CD4-positive, alpha-beta T cell treated with Interleukin-15 for 1 hour (primary cell): ENCODE measurements at places on chromosomes 7 and 10.

GRCh38 chr10:30939643-30940251 is 91.9 kb downstream of the ZNF438 start:
- no peak for DNase-seq

DNA sequence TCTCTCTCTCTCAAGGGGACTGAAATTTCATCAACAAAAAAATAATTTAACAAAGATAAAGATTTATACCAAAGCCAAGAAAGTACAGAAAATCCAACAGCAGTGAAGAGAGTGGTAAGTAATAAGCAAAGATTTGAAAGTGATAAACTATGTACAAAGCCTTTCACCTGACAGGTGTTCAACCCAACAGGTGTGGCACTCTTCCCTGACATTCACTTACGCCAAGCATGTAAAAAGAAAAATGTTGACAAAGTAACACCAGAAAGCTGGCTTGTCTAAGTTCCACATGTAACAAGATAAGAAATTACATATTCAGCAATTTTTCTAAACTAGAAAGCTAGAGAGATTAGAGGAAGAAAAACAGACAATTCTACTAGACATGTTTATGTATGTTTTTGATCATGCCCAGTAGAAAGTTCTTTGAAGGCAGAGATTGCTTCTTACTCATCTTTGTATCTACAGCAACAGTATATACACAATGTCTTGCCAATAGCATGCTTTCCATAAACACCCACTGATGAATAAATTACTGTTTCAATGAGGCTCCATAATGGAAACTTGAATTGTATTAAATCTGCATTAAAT is 468.5 kb downstream of the PARD3 start:
- DNase-seq = no peak

DNA sequence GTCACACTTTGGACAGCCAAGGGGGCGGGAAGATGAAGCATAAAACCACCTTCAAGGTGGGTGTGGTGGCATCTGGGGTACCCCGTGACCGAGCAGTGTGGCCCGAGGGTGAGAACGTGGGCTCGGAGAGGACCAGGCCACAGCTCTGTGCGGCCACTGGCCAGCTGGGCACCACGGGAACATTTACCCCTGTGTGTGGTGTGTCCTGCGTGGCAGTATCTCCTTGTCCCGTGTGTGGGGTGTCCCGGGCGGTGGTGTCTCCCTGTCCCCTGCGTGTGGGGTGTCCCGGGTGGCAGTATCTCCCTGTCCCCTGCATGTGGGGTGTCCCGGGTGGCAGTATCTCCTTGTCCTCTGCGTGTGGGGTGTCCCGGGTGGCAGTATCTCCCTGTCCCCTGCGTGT is 570.3 kb downstream of the DNAJB6 start:
- DNase-seq = no peak

- no peak for DNase-seq
These were observed 347.0 kb downstream of the GPAM start for GRCh38 chr10:111836571-111836970.

GRCh38 chr7:100085515-100085914 is 3.3 kb upstream of the COPS6 start:
- no peak for DNase-seq

- DNase-seq = no peak
These were observed 7.5 kb downstream of the LARP4B start for GRCh38 chr10:923844-924523.

- DNase-seq = no peak
These were observed 14.7 kb downstream of the C10orf88 start for GRCh38 chr10:122939133-122939855.

DNA sequence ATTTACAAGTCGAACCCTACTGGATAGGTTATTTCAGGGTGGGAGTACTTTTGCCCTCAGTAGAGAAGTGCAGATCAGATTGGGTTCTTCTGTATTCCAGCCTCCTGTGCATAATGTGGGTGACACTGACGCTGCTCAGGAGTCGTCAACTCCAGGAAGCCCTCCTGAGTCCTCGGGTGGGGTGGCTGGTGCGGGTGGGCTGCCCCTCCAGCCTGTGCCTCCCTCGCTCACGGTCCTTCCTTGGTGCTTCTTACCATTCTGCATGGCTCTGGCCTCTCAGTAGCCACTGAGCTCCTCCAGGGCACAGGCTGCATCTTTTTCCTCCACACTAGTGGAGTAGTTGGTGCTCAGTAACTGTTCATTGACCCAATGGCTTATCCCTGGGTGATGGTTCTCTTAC is 4.3 kb downstream of the CDH23 start:
- no peak for DNase-seq

- no peak for DNase-seq
These were observed 70.3 kb upstream of the GSDME start for GRCh38 chr7:24827589-24827988.

GRCh38 chr10:108612485-108612884 is 1310.8 kb downstream of the XPNPEP1 start:
- no peak for DNase-seq

- no peak for DNase-seq
These were observed 135.8 kb downstream of the PLCE1 start for GRCh38 chr10:94129393-94130130.

DNA sequence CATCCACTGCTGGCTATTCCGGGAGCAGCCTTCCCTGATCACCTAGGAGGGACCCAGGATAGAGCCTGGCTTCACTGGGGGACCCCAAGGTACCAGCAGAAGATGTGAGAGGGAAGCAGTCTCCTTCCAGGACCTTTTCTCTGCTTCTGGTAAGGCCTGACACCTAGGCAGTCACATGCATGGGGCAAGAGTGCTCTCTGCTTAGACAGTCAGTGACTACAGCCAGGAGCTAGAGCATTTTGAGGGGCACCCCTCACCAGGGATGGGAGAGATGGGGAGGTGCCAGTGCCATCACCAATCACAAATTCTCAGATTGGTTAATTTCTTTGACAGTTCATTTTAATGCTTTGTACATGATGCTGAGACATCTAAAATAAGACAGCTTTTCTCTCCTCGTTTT is 13.9 kb upstream of the ADO start:
- no peak for DNase-seq

DNA sequence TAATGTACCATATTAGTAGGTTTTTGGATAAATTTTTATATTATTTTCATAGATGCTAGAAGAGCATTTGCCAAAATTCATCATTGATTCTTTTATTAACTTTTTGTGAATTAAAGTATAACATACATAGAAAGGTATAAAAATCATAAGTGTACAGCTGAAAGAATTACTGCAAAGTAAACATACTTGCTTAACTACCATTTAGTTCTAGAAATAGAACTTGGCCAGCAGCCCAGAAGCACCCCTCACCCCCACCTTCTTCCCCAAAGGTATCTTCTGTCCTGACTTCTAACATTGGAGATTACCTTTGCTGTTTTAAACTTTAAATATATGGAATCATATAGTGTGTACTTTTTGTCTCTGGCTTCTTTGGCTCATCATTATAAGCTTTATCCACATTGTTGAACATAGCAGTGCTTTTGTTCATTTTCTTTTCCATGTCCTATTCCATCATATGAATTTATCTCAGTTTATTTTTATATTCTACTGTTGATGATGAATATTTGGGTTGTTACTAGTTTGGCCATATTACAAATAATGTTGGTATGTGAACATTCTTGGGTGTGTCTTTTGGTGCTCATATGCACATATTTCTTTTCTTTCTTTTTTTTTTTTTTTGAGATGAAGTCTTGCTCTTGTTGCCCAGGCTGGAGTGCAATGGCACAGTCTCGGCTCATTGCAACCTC is 142.8 kb downstream of the ADK start:
- no peak for DNase-seq

GRCh38 chr10:34102237-34102673 is 712.8 kb downstream of the PARD3 start:
- DNase-seq = no peak

- DNase-seq = no peak
These were observed 51.3 kb downstream of the USP6NL start for GRCh38 chr10:11560076-11560709.

DNA sequence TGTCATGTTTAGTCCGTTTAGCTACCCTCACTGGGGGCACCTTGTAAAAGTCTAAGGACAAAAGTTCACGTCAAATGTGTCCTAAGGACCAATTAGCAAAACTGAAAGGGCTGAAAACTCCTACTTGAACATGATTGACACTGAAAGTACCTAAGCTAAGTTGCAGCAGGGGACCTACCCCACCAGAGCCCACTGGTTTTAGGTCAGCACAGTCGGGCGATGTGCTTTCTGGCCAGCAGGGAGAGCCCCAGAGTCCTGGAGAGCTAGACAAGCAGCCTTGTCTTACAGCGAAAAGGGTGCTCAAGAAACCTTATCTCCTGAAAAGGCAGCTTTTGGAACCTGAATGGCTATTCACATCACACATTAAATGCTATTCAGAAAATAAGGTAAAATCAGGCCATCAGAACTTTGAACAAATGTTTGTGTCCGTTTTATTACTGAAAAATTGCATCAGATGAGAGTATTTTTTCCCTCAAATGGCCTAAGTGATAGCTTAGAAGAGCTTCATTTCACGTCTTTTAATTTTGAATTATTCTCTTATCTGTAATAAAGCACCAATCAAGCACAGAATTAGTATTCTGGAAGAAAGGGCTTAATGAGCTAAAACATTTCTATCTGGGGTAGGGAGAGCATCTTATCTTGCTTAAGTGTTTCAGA is 52.2 kb upstream of the MKI67 start:
- DNase-seq = peak; percentile 47

DNA sequence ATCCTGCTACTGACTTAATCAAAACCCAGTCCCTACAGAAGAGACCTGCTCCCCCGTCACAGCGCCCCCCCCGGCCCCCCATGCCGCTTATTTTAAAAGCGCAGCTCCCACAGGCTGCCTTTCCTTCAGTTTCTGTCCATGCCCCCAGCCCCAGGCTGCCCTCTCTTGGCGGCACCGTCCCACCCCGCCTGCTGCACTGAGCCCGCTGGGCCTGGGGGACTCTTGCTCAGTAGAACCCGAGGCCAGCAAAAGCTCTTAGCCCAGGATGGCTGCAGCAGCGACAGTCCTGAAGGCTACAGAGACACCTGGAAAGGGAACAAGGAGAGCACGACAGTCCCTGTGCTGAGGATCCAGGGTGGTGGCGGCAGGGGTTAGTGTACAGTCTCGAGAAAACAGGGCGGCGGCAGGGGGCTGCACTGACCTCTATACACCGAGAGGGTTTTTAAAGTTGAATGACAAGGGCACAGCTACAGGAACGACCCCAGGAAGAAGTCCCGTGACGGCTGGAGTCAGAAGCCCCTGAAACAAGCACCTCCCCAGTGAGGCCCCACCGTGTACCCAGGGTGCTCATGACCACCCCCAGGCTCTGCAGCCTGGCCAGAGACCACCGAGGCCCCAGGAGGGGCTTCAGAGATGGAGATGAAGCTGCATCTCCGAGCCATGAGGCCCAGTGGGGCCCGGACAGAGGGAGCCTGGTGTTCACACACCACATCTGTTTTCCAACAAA is 54.4 kb downstream of the ZRANB1 start:
- DNase-seq = peak; percentile 12

DNA sequence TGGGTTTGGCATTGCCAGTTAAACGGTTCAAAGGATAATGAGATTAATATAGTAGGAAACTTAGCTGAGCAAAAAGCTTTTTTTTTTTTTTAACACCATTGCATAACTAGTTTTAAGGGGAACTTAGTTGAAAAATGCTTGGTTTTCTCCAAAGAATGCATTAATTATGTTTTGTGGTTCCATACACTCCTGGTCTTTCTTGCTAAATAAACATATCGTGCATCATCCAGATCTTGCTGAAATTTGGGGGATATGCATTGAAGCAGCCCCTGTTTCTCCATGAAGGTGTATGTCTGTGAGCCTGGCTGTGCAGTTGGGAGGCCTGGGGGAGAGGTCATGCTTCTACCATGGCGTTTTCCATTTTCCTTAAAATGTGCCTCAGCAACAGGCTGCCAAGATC is 558.2 kb upstream of the GALNT17 start:
- no peak for DNase-seq

GRCh38 chr10:124259139-124259825 is 159.4 kb downstream of the OAT start:
- DNase-seq = peak; percentile 43

- peak; percentile 8 for DNase-seq
These were observed 48.7 kb downstream of the CAMK2B start for GRCh38 chr7:44276571-44277221.

GRCh38 chr7:142496545-142496991 is 238.7 kb upstream of the PRSS58 start:
- no peak for DNase-seq

DNA sequence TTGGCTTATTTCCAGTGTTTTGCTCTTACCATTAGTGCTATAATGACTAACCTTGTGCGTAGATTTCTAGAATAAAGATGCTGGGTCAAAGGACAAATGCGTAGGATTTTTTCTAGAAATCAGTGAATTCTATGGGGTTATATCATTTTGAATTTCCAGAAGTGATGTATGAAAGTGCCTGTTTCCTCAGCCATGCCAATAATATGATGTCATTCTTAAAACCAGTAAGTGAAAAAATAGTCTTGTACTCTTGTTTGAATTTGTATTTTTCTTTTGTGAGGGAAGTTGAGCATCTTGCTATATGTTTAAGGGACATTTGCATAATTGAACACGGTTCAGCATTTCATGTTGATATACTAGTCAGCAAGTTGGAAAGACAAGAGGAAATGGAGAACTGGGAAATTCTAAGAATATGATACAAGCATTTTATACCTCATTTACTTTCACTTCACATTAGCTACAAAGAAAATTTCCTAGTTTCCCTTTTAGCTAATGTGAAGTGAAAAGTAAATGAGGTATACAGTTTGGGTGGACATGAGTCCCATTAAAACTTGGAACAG is 3.8 kb upstream of the DNAH11 start:
- no peak for DNase-seq

GRCh38 chr7:54544149-54544526 is 2.0 kb downstream of the VSTM2A start:
- DNase-seq = no peak

GRCh38 chr10:116385994-116386809 is 41.4 kb upstream of the PNLIPRP3 start:
- no peak for DNase-seq

DNA sequence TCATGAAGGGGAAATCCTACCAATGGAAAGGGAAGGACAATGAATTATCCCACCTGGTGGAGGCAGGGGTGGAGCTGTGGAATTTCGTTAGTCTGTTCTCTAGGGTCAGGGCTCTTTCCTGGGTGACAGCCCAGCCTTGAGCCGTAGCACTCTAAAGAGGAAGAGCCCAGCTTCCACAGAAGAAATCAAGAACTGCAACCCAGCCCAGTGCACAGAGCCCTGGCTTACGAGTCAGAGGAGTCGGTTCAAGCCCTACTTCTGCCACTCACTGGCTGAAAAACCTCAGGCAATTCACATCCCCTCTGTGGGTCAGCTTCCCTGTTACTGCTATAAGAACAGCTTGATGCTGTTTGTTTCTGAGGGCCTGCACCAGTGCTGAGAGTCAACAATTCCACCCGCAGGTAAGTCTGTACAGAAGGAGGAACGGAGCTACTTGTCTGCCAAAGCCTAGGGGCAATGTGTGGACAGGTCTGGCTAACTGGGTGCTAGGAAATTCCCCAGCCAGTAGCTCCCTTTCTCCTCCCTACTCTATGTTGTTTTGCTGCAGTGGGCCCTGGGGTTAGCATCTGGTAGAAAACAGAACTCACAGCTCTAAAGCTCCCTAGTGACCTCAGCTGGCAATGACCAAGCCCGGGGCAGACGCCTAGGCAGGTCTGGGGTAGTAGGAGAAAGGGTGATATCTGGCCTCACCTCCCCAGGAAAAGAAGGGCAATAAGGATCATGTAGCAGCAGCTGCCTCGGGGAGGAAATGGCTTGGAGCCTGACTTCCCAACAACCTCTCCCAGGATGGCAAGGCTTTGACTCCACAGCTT is 3.3 kb downstream of the AVPI1 start:
- DNase-seq = no peak
